ENCODE measurements at places on chromosomes 4 and X.

GRCh38 chr4:55851885-55852284, 1.6 kb upstream of the EXOC1 start:
- DNase-seq: no peak

- no peak for DNase-seq
Observed at GRCh38 chr4:704198-704891, 1.3 kb upstream of the PCGF3 start.

- DNase-seq: no peak
Observed at GRCh38 chrX:43743100-43743822, 87.2 kb downstream of the MAOA start.

DNA sequence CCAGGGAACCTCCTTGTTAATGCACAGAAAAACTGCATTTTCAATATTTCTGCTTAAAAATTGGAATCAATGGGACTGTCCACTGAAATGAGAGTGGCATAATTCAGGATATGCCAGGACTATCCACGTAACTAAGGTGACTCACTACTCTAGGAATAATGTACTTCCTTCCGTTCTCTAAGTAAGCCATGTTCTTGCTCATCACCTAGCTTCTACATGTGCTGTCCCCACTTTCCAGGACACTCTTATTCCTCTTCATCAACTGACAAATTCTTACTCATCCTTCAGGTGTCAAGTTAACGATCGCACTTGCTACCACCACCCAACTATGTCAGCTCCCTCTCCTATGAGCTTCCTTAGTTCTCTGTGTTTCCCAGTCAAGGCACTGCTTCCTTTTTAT, 342.8 kb upstream of the F9 start:
- DNase-seq: no peak

DNA sequence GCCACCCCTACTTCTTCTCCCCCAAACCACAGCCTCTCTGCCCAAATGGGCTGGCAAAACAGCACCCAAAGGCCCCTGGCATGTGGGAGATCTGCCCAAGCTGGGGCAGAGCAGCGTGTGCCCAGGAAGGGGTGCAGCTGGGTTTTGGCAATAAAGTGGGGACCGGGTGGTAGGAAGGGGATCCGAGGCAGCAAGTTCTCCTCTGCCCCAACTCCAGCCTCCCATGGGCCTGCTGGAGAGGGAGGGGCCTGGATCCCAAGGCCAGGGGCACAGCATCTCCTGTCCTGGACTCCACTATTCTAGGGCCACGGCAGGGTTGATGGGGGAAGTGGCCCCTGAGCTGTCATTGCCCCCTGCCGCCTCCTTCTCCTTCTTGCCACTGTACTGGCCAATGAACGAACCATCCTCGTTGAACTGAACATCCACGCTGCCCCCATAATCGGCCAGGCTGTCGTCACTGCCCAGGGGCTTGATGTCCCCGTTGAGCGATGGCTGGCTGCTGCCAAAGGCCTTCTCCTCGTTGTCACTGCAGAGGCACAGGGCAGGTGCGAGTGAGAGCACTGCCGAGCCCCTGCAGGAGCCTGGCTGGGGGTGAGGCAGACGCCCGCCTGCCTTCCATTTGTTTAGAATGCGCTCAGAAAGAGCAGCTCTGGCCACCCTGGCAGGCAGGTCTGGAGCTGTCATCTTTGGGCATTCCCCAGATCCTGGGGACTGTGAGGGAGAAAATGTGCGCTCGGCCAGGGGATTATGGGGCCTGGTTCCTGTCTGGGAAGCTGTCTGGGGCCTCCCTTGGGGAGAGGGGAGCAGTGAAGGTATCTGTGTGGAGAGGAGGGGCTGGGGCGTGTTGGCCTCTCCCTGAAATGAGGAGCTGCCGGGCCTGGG, 23.4 kb downstream of the L1CAM start:
- no peak for DNase-seq

- no peak for DNase-seq
Observed at GRCh38 chr4:57607566-57608180, 497.5 kb upstream of the IGFBP7 start.

- no peak for DNase-seq
Observed at GRCh38 chr4:52588097-52588496, 71.0 kb downstream of the USP46 start.

DNA sequence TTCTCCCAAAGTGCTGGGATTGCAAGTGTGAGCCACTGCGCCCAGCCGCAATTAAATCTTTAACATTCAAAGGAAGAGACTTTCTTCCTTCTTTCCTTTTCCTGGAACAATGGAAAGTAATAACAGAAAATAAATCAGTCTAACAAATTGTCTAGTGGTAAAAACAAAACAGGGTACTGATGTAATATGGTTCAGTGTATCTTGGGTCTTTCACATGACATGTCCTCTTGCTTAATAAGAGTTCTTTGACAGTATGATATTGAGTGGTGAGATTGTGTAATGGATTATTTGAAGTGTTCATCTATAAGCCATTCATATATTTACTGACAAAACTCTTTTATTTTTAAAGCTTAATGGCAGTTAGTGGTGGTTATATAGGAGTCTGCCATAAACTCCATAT, 256.6 kb downstream of the SPRY1 start:
- DNase-seq: no peak

GRCh38 chr4:37674439-37674838, 11.7 kb downstream of the RELL1 start:
- DNase-seq: no peak

- DNase-seq: no peak
Observed at GRCh38 chr4:48139691-48140090, 5.6 kb upstream of the TXK start.

- no peak for DNase-seq
Observed at GRCh38 chrX:46572340-46572936, 1.1 kb upstream of the CHST7 start.

- DNase-seq: no peak
Observed at GRCh38 chr4:143381189-143382118, 44.8 kb downstream of the GAB1 start.

DNA sequence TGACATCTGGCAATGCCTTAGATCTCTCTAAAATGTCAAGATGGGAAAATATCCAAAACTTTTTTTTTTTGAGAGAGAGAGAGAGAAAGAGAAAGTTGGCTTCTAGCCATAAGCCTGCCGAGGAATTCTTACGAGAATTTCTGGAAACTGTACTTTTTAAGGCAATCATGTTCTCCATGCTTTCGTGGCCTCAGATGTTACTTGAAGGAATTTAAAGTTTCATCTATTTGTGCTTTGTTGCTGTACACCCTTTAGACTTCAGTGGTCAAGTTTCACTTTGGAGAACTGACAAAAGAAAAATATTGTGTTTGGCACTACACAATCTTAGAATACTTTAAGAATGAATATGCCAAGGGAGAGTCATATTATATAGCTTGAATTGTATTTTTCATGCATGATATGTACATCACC, 53.9 kb downstream of the FAT4 start:
- DNase-seq: no peak

- DNase-seq: no peak
Observed at GRCh38 chr4:76748649-76749048, 149.3 kb downstream of the SOWAHB start.

DNA sequence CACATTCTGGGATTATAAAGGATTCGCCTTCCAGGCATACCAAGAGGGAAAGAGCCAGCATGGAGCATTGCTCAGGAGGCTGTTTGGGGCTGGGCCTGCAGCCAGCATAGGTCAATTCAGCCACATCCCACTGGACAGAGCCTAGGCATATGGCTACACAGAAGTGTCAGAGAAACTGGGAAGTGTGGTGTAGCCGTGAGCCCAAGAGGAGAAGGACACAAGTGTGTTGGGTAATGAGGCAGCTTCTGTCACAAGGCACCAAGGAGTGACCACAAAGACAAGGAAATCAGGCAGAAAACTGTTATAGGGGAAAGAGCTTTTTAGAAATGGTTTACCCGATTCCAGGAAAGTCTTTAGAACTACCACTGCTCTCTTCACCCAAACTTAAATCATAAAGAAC, 178.6 kb upstream of the TBL1X start:
- no peak for DNase-seq

GRCh38 chr4:150619042-150619441, 37.1 kb downstream of the MAB21L2 start:
- no peak for DNase-seq

DNA sequence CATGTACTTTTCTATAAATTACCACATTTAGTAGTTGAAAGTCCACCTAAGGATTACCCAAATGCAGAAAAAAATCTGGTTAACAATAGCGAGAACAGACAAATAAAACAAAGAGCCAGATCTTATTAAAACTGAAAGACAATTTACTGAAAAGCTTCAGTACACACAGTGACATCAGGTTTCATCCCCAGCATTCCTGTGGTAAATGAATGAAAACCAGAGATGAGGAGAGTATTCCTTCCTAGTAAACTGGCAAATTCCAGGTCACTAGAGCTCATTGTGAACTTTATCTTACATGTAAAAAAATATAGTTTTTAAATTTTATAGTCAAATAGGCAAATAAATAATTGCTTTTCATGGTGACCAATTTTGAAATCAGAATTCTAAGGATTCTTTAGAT, 1290.5 kb downstream of the ADGRL3 start:
- DNase-seq: no peak

DNA sequence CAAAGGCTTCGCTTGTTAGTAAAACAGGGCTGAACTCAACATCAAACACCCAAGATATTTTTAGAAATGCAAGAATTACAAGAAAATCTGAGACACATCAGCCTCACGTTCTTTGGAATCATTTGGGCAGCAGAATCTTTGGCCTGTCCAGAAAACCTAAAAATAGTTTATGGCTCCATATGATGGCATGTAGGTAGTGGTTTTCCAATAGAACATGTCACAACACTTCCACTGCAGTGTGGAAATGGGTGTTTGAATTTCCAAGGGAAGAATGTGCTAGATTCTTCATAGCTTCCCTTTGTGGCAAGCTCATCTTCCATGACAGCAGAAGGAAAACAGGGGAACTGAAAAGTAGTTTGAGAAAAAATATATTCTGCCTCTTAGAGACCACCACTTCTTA, 118.8 kb downstream of the ARHGAP6 start:
- DNase-seq: no peak

DNA sequence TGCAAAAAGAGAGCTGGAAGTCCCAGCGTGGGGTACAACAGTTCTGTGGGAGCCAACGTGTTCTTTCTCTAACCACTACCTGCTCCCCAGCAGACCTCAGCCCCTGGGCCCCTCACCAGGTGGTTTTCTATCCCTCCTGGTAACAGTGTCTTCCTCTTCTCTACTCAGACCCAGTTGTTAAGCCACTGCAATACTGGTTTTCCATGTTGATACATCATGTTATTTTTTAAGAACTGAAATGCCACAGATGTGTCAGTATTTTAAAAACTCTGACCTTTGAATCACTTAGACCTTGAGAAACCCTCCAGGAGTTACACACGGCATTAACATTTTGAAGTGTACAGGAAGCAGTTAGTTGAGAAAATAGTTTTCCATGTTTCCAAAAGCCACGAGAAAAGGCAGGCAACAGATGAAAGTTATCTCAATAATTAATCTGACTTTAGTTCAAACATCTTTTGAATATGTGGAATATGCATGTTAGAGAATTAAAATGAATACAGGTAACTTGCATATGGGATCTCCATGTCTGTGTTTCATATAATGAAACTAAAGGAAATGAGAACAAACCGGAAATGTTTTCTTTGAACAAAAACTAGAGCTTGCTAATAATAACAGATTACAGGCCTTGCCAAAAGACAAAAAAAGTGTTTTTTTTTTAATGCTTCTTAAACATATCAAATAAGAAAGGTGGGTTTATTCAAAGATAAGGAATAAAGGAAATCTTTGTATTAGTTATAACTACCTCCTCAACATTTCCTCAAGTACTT, 108.8 kb downstream of the ZNF827 start:
- DNase-seq: no peak

DNA sequence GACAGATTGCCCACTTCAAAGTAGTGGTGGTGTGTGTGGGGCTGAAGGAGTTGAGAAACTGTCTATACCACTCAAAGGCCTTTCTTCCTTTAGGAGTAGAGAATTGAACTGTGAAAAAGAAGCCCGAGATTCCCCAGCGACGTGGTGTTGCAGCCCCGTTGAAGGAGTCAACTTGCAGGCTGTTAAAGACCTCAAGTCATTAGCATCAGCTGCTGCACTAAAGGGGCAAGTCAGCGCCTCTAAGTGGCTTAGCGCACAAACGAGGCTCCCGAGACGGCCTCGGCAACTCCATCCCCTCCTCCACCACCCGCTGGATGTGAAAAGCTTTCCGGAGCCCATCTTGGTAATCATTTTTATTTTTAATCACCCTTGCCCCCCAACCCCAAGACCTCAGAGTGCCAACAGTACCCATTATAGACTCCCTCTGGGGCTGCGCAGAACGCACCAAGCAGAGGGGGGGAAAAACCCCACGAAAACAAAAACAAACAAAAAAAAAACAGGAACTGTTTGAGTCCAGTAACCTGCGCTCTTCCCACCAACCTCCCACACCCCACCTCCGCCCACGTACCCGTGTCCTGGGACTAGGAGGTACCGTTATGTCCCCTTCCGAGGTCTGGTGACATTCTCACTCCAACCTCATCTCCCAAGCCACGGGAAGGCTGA, 913 bp upstream of the PRDM8 start:
- peak; percentile 23 for DNase-seq
